Right atrium auricular region (tissue), 2 donors: ENCODE measurements at places on chromosomes 4 and X. TPM values are rescaled to one million over a fixed set of nuclear protein-coding genes. Genes with fewer than 3 reads are reported as not detected.

Gene KIAA1210
- 0.04 TPM for total RNA-seq

Gene ASB5
- total RNA-seq, result 3.7 TPM

DNA sequence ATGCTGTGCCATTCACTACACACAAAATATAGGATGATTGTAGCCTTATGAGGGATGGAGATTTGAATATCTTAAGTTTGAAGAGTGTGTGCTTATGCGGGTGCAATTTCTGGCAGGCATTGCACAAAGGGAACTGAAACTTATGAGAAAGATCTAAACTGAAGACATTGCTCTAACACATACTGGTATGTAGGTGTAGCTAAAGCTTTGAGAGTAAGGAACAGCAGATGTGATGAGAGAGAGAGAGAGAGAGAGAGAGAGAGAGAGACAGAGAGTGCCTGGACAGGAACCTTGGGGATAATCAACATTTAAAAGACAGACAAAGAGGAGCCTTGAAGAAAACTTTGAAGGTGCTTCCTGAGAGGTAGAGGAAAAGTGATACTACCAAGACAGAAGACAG, 379.7 kb downstream of the SPRY1 start:
- no peak for DNase-seq

DNA sequence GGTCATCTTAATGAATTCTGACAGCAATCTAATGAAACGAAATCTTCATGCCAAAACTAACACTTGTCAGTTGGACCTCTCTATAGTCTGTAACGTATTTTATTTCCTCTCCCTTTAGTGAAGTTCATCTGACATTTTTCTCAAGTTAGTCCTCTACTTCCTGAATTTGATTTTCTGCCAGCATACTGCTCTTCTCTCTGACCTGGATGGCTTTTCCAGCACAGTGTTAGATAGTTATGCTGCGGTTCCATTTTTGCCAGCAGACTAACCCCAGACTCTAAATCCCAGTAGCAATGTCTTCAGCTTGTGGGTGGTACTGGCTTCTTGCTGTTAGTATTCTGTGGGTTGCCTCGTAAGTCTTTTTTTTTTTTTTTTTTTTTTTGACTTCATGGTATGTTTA, 146.7 kb upstream of the VEGFC start:
- DNase-seq, result no peak

DNA sequence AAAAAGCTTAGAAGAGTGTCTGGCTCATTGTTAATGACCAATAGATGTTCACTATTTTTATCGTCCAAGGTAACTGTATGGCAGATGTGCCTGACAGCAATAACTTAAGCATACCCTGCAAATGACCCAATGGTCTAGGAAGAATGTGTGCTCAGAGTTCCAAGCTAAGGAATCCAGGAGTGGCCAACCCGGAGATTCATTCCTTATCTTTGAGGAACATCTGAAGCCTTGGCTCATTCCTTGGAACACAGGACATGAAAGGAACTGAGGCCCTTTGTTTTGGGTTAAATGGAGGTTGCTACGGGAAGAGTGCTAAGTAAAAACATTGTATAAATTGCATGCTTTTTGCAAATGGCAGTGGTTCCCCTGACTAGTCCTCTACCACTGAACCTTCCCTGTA, 38.9 kb upstream of the EFNB1 start:
- no peak for DNase-seq

DNA sequence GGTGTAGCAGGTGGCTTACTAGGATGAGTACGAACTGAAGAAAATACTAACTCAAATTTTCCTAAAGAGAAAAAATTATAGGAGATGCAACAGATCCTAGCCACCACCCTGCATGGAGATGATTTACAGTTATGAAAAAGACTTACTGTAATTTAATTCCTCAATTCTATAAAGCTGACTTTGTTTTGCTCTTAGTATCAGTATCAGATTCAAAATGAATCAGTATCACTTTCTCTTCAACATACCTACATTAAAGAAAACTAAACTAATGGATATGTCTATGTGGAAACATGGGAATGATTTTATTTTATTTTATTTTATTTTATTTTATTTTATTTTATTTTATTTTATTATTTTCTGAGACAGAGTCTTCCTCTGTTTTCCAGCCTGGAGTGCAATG, 525.8 kb downstream of the NLGN4X start:
- no peak for DNase-seq

- no peak for DNase-seq
These were observed 153.0 kb upstream of the PSAPL1 start for GRCh38 chr4:7587433-7588405.

Gene AFM
- not detected for total RNA-seq

- DNase-seq, result no peak
These were observed 106.4 kb upstream of the RPS6KA3 start for GRCh38 chrX:20373063-20373462.

Gene PIR
- 14.3 TPM for total RNA-seq

Gene GPC3
- 18.6 TPM for total RNA-seq

DNA sequence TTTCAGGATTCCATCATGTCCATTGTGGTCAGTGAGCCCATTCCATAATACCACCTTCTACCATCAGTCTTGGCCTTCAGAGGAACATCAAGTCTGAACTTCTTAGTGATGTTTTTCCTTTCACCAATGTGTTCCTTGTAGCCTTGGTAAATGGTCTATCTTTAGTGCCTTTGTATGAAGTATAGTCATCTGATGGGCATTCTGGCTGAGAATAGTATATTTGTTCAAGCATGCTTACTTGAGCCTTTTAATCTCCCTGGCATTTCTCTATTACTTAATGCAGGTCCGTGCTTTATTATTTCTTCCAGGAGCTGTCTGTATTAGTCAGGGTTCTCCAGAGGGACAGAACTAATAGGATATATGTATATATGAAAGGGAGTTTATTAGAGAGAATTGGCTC, 99.7 kb downstream of the TLL1 start:
- DNase-seq, result no peak

Gene NAT8L
- total RNA-seq, result 3.0 TPM

DNA sequence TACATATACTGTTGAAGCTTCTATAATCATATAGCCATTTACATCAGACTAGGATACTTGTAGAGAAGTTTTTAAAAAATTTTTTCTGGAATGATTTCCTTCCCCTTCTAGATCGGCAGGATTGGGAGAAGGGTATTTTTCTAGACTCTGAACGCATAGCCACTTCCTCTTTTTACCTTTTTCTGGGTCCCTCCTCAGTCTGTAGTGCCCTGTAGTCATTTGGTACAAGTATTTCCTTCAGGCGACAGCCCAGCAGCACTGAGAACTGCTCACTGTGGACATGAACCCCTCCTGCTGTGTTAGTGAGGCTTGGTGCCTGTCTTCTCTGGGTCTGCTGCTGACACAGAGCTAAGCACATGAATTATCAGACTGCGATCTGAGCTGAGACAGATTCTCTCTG, 255.4 kb downstream of the ARHGAP10 start:
- no peak for DNase-seq

Gene RPA4
- total RNA-seq, result not detected

DNA sequence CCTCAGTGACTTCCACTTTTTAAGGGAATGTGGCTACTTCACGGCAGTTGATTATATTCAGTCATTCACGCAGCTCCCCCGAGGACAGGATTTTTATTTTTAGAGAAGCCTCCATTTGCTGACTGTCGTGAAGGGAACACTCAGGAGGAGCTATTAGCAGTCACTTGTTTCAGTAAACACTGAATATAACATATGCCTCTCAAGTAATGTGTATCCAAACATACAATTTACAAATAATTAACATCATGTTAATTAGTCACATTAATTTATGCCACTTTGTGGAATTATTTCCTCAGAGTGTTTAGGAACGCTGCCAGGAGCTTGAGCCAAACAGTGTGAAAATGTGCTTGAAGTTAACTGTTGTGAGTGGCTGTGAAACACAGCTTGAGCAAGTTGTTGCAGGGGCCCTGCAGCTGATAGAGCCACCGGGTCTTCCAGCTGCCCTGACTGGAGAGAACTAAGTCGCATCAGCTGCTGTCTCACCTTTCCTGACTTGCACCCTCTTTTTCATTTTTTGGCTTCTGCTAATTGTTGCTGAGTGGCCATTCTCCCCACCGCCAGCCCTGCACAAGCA, 245.6 kb downstream of the LDB2 start:
- no peak for DNase-seq

DNA sequence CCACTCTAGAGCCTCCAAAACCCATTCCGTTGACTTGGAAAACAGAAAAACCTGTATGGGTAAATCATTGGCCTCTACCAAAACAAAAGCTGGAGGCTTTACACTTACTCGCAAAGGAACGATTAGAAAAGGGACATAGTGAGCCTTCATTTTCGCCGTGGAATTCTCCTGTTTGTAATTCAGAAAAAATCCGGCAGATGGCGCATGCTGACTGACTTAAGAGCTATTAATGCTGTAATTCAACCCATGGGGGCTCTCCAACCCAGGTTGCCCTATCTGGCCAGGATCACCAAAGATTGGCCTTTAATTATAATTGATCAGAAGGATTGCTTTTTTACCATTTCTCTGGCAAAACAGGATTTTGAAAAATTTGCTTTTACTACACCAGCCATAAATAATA, 60.8 kb downstream of the ZNF732 start:
- DNase-seq, result peak; percentile 63

DNA sequence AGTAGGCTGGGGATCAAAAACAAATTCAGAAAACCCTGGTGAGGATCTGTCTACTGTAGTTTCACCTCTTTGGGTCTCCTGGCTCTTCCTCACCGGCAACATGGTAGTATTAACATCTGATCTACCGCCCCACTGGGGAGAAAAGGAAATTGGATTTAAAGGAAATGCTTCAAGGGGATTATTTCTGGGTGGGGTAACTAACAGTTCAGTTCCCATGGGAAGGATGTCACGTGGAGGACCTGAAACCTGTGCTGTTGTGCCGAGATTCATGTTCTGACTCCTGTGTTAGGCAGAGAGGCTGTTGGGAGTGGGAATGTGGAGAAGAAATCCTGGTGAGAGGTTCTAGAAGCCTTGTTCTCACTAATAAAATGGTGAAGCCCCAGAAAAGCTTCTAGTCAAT, 254.4 kb downstream of the BCOR start:
- no peak for DNase-seq

- DNase-seq, result no peak
These were observed 37.4 kb upstream of the RXFP1 start for GRCh38 chr4:158484173-158484885.

Gene STARD8
- 14.6 TPM for total RNA-seq

DNA sequence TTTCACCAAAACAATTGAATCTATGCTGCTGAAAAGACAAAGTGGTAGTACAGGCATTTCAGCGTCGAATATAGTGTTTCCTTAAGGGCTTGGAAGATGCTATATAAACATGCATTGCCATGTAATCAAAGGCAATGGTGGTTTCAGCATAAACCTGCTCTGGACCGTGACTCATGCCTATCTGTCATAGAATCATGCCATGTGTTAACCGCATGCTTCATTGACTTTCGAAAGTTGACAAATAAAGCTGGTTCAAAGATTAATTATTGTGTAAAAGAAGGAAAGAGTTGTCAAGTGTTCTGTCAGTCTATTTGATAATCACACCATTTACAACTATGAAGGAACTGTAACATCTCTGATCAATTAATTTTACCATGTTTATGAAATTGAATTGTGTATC, 83.2 kb downstream of the FUNDC1 start:
- no peak for DNase-seq

- DNase-seq, result no peak
These were observed 59.4 kb upstream of the PITX2 start for GRCh38 chr4:110682311-110682710.
